ENCODE measurements at places on chromosomes 5 and 9.

GRCh38 chr5:63097286-63097685 is 518.7 kb downstream of the LRRC70 start:
- no peak for DNase-seq

- peak; percentile 15 for DNase-seq
These were observed 22.7 kb downstream of the CAMK2A start for GRCh38 chr5:150266871-150267291.

GRCh38 chr9:136971746-136972145 is 5.6 kb upstream of the PTGDS start:
- DNase-seq = no peak

- no peak for DNase-seq
These were observed 1696.5 kb downstream of the MAT2B start for GRCh38 chr5:165201771-165202518.
